ENCODE measurements at places on chromosomes 16 and 17.

- DNase-seq = no peak
These were observed 27.1 kb upstream of the GCSH start for GRCh38 chr16:81123092-81123852.

- DNase-seq = no peak
These were observed 858 bp upstream of the TELO2 start for GRCh38 chr16:1492082-1492922.

- no peak for DNase-seq
These were observed 17.2 kb downstream of the RBFOX3 start for GRCh38 chr17:79593636-79594035.

DNA sequence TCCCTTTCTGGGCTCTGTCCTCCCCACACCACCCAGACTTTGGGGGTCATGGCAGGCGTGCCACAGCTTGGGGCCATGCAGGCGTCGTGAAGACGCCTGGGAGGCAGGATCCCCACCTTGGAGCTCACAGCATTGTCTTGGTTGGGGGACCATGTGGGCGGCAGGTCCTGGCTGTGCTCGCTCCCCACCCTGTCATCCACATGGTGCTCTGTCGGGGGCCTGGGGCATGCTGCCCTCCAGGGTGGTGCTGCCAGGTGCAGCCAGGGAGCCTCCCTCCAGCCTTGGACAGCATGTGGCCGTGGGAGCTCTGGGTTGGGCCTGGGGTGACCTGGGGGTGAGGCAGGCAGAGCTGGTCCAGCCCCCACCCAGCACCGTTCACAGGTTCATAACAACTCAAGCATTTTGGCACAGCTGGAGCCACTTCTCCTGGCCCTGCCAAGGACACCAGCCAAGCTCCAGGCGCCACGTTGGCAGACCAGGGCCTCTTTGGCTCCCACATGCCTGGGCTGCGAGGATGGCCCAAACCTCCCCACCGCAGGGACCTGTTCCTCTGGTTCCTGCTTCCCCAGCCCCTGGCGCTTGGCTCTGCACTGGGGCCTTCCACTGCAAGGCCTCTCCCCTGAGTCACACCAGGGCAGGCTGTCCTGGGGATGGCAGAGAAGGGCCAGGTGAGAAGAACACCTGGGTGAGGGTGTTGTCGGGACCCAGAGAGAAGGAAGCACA is 15.1 kb upstream of the ATP6V0C start:
- no peak for DNase-seq

DNA sequence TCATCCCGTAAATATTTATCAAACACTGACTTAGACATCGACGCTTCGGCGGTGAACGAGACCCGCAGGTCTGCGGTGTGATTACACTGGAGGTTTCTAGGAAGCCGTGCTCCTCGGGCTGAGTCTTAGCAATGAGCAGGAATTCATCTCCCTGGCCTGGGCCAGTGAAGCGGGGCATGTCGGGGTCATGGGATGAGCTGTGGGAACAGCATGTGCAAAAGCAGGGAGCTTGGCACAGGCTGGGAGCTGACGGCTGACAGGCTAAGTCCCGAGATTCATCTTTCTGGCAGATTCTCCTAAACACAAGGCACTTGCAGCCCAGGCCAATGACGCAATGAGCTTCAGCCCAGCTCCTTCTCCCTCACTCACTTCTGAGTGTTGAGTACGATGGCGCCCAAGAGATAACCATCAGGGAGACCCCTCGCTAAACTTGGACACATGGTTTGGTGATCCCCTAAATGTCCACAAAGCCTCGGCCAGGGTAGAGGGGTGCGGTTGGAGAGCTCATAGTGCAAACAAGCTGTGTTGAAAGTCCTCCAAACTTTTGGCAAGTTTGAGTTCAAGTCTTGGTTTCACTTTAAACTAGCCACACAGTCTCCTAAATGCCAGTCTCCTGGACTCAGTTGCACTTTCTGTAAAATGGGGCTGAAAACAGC is 12.8 kb downstream of the CRISPLD2 start:
- no peak for DNase-seq

GRCh38 chr17:14793237-14793636 is 471.9 kb downstream of the PMP22 start:
- DNase-seq = no peak

GRCh38 chr16:75114179-75114945 is 2.2 kb downstream of the LDHD start:
- no peak for DNase-seq

DNA sequence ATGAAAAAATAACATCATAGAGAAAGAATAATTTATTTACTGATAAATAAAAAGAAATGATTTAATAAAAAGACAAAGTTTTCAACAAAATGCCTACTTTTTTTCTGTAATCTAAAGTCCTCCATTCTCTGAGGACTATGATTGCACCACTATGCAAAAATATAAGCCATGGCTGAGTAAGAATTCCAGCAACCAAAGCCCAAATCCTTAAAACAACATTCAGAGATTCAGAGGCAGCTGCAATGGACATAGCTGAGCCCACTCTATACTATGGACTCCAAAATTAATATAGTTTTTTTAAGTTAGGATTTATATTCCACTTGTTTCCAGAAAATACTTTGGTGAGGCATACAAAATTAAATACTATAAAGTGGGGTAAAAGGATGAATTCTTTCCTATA is 169.5 kb upstream of the C17orf78 start:
- DNase-seq = no peak

All from activated CD4-positive, CD25-positive, alpha-beta regulatory T cell (primary cell).